ENCODE measurements at places on chromosomes 13 and 19.

- no peak for DNase-seq
Measured at GRCh38 chr13:30963791-30964190, 31.3 kb downstream of the TEX26 start.

DNA sequence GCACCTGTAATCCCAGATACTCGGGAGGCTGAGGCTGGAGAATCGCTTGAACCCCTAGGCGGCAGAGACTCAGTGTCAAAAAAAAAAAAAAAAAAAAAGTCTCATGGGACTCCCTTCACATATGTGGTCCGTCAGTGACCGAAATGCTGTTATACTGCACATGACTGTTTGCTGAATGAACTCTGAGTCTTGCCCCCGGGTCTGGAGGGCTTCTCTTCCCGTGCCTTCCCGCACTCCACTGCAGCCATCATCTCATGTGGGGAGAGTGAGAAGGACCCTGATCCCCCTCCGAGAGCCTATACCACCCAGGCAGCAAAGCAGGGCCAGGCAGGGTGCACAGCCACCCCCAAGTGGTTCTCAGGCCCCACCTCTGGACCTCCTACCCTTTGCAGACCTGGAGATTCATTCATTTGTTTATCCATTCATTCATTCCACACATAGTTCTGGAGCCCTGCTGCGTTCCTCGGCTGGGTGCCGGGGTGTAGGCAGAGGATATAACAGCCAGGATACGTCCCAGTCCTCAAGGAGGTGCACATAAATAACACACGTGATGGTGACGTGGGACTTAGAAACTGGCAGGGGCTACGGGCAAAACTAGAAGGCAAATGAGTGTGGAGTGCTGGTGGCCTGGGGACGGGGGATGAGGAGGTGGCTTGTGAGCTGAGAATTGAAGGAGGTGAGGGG is 14.2 kb downstream of the NDUFA11 start:
- no peak for DNase-seq

- no peak for DNase-seq
Measured at GRCh38 chr13:31686670-31687425, 52.5 kb upstream of the RXFP2 start.

DNA sequence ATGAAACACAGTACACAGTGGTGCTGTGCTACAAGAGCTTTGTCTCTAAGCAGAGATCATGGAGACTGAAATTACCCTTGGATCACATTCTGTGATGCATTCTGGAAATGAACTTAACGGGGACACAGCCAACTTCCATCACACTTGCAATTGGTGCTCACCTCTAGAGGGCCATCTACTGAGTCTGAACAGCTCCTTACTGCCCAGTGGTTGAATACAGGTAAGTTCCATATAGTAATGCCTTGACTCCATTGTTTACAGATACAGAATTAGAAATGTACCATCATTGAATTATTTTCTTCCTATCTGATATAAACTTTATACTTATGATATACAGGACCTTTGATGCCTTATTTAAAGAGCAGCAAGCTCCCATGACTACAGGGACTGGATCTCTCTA is 686.4 kb downstream of the PCDH9 start:
- DNase-seq: no peak

GRCh38 chr19:11382898-11383705 is 1.0 kb downstream of the EPOR start:
- DNase-seq: no peak

DNA sequence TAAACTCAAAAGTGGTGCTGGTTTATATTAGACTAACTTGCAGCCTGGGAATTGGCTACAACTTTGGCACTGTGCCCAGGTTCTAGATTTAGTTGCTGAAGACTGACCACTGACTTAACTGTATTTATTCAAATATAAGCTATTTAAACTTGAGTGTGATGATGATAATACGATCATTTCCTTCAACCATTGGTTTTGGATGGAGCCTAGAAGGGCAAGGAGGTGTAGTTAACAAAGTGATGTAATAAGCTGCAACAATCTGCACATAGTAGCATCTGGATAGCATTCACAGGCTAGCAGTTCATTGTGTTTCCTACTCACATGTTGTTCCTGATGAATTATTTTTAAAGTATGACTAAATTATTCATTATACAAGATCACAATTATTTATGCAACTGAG is 55.2 kb upstream of the DACH1 start:
- no peak for DNase-seq

- peak; percentile 92 for DNase-seq
Measured at GRCh38 chr19:662962-663681, at the start of gene RNF126. RNF126 (minus strand) TSS chr19:663214; CDS start chr19:663121, 93 bp downstream.

DNA sequence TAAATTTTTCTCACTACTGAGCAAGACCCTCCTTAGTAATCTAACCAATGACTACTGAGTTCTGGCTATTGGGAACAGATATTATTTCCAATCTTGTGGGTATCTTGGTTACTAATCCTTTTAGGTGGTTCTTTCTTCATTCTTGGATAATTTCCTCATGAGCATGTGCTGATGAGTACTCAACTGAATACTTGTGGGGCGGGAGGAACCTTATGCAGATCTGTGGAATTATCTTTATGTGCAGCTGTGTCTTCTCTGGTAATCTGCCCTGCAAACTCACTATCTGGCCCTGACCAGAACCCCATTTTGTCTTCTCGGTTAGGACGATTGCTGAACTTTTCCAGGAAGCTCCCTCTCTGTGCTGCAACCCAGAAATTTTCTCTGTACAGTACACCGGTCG is 89.7 kb upstream of the TRPC4 start:
- no peak for DNase-seq

DNA sequence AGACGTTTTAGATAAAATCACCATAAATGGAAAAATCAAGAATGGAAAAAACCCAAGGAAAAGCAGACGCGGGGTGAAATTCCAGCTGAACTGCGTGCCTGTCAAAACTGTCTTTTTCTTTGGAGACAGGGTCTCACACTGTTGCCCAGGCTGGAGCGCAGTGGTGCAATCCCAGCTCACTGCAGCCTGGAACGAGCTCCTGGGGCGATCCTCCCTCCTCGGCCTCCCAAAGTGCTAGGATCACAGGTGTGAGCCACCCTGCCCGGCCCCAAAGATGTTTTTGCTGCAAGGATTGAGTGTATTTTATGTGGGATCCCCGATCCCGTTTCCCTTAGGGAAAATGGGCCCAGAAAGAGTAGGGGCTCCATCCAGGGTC is 875 bp upstream of the PEAK3 start:
- DNase-seq: no peak

DNA sequence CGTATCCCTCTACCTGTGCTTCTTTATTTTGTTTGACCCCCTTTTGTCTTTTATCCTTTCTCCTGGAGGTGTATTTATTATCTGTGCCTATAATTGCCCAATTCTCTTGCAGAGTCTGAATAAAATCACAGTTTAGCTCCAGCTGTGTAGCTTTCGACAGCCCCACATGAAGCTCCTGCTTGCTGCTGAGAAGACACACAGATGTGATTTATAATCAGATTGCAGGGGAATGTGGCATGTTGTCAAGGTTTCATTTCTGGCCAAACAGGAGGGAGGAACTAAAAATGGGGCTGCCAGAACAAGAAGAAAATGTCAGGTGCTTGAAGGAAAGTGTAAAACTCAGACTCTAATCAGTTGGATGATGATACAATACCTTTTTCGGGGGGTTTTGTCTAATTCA is 22.7 kb downstream of the CCNA1 start:
- DNase-seq: no peak

DNA sequence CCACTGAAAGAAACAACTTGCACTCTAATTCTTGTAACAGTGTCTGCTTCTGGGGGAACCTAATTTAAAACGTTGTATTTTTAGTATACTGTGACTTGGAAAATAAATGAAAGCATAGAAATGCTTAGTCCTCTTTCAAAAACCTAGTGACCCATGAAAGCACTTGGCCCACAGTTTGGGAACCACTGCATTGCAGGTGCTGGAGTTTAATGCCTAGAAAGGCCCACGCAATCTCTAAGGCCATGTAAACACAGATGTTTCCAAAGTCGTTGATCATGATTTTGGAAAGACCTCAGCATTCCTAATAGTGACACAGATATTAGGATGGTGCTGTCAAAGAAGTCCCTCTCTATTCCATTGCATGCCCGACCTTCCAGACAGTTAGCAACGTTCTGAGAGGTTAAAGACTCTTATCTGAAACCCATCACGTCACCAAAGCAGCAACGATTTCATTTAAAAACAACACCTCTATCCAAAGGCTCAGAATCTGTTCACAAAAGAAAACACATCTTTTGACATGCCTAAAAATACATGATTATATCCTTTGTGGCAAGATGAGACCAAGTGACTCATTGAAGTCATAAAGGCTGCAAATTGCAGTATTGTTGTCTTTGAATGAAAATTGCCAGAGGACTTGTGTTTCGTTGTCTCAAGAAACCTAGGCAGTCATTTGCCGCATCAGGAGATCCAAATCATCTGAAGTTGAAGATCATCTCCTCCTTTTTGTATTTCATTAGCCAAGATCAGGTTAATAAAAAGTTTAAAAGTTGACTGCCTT is 328.0 kb upstream of the ZNF507 start:
- DNase-seq: no peak

DNA sequence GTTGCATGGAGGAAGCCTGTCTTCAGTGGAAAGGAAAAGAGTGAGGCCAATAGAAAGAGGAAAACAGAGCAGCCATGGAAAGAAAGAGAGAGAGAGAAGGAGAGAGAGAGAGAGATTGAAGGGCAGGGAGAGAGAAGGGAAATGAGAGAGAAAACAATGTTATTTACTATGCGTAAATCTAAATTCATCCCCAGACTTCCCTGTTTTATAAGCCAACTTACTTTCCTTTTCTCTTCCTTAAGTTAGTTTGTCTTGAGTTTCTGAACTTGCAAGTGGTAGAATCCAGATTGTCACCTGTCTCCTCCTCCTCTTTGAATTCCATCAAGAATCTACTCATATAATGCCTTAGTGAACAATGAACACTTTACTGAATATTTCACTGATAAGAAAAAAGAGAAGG is 16.8 kb upstream of the RCBTB2 start:
- no peak for DNase-seq

GRCh38 chr19:55990831-55991230 is 4.3 kb downstream of the NLRP5 start:
- DNase-seq: no peak

DNA sequence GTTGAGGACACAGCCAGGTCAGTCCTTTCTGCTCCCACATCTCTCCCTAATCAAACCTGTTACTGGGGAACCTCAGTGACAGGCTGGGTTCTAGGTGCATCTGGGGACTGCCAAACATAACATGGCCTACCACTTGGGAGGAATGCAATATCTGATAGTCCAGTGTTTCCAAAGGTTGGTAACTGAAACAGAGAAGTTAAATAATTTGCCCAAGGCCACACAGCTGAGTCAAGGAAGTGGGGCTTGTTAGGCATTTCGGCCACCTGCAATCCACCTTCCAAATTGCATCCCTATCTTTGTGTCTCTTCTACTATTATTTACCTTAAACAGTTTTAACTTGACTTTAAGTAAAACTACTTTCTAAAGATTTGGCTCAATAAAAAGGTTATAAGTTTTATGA is 731.3 kb downstream of the UQCRFS1 start:
- DNase-seq: no peak

DNA sequence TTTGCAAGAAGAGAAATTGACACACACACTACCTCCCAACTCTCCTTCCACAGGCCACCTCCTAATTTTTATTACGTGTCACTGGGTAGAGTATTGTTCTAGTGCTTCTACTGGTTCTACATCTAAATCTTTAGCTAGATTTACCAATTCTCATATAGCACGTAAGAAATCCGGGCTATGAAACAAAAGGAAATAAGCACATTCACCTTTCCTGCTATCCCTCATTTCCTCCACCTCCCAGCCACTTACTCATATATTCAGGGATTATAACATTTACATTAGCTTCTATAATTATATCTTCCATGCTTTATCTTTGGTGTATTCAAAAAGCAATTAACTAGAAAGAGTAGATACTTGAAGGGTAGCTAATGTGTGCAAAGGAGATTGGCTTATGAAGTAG is 39.7 kb downstream of the USP12 start:
- DNase-seq: no peak

DNA sequence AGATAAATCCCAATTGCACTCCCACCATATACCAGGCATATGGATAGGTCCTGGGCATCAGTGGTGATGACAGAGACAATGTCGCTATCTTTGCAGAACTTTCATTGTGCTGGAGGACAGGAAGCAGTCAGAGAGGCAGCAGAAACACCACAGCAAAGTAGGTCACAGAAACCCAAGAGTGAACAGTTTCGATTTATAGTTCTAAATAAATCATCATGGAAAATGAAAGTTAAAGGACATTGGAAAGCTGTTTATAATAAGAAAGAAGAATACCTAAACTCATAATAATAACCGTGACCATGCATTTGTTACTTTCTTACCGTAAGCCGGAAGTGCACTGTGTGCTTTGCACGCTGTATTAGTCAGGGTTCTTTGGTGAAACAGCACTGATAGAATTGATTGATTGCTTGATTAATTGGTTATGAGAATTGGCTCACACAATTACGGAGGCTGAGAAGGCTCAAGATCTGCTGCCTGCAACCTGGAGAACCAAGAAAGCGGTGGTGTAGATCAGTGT is 38.9 kb downstream of the ALOX5AP start:
- no peak for DNase-seq

DNA sequence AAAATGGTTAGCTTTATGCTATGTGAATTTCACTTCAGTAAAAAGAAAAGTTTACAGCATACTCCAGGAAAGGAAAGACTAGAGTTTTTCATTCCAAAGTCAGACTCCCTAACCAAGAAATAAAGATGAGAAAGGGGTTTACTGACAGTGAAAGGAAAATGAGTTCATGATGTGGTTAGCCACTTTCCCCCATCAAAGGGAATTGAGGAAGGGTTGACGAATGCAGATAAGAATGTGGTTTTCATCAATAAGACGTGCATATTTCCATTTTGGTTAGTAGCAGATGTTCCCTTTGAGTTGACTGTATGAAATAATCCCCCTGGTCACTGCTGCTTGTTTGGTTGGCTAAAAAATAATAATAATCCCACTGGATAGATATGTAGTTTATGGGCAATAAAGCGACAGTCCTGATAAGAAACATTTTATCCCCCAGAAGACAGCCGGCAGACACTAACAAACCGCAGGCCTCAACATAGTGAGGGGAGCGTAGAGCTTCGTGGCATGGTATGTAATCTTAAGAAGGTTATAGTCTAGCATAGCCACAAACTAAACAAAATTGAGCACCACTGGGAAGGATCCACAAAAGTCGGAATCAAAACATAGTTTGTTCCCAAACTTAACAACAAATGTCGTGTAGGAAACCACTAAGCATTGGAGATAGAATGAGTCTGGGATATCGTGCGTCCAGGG is 114.8 kb downstream of the COL4A2 start:
- DNase-seq: no peak

- DNase-seq: no peak
Measured at GRCh38 chr19:17948931-17949930, 16.4 kb downstream of the CCDC124 start.

- DNase-seq: peak; percentile 86
Measured at GRCh38 chr19:49094505-49095482, 9.5 kb downstream of the SNRNP70 start.

DNA sequence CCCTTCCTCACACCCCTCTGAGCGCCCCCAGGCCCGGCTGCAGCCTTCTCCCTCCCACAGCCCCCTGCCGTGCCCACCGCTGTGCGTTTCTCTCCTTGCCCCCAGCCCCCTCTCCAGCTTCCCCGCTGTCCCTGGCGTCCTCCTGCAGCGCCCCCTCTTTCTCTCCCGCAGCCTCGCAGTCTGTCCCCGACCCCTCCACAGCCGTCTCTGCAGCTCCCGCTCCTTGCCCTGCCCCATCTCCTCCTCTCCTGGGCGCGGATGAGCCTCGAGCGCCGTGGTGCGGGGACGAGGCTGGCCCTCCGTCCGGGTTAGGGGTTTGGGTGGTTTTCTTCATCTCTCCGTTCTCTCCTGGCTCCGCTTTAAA is 1.1 kb downstream of the KMT5C start:
- no peak for DNase-seq

All from gastrocnemius medialis (tissue), 4 donors.